Psoas muscle (tissue), 8 donors: ENCODE measurements at places on chromosomes 11 and 22.

- DNase-seq = no peak
Observed at GRCh38 chr11:26573896-26574295, 1.8 kb upstream of the MUC15 start.

- no peak for DNase-seq
Observed at GRCh38 chr11:63940786-63941185, 2.0 kb downstream of the NAA40 start.

DNA sequence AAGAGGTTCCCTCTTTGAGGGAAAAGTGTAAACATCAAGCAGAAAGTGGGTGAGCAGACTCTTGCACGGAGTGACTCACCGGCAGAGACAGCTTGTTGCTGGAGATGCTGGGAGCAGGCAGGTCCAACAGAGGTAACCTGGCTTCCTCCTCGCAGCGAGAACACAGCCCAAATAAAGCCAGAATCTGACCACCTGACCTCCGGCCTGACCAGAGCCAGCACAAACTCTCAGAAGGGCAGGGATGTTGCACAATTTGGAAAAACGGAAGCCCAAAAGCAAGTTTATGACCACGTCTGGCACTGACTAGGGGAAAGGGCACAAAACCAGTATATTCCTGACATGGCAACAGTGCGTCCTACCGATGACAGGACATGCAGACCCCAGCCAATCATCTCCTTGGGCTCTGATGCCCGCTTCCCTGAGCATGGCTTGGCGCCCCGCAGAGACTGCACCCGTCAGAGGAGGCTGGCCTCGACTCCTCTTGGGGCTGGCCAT is 5.4 kb downstream of the SMCO4 start:
- peak; percentile 40 for DNase-seq

- no peak for DNase-seq
Observed at GRCh38 chr11:985406-985805, 51.1 kb downstream of the MUC6 start.

DNA sequence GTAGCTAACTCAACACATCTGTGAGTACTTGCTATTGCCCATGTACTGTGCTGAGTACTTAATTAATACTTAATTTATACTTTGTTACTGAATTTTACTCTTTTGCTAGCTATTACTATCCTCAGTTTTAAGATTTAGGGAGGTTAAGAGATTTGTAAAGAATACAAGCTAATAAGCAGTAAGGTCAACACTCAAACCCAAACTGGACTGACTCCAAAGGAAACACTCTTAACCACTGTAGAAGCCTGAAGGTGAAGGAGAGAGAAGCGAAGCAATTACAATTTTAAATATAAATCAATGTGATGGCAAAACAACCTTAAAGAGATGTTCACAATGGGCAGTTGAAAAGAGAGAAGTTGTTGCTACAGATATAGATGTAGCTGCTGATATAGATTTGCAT is 204.5 kb downstream of the GUCY1A2 start:
- no peak for DNase-seq

DNA sequence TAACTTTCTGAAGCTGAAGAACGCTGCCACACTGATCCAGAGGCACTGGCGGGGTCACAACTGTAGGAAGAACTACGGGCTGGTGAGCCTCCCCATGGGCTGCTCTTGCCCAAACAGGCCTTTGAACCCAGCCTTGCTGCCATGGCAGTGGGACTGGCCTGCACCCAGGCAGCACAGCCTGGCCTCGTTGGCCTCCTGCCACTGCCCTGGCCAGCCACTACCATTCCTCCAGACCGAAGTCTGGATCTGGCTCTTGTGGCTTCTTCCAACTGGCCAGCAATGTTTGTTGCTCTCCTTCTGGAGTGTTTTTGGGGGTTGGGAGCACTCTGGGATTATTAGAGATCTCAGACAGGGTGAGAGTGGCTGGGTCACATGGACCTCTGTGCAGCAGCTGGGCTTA is 51.0 kb downstream of the MYO7A start:
- no peak for DNase-seq

- no peak for DNase-seq
Observed at GRCh38 chr22:40726514-40726913, 47.2 kb downstream of the MCHR1 start.

DNA sequence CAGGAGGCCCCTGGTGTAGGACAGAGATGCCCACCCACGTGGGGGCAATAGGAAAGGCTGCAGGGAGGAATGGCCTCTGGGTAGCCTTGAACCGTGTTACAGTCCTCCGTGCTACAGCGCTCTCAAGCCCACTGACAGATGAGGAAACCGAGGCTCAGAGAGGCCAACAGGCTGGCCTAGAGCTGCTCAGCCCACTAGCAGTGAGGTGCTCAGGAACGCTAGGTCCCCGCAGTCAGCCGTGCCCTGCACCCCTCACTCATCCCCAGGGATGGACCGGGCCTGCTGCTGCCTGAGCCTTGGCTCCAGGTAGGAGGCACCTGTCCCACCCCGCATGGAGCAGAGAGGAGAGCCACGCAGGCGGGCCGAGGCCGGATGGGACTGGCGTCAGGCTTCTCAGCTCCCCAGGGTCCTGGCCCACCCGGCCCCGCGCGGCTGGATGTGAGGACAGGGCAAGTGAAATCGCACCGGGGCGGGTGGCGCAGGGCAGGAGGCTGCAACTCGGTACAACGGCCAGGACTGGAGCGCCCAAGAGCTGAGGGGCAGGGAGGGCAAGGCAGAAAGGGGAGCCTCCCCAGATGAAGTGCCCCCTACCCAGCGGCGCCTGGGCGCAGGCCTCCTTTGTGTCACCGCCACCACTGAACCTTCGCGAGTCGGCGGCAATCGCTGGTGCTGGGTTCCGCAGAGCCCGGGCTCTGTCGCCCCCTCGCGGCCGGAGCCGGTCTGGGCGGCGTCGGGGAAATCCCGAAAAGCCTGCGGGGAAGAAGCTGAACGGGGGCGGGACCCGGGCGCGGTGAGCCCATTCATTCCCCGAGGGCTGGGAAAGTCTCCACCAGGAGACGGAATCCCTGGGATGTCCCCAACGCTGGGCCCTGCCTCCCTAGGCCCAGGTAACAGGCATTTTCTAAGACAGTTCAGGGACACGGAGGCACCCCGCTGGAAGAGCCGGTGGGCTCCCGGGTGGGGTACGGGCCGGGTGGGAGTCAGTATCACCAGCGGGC is 8.4 kb upstream of the SLC2A11 start:
- peak; percentile 87 for DNase-seq

DNA sequence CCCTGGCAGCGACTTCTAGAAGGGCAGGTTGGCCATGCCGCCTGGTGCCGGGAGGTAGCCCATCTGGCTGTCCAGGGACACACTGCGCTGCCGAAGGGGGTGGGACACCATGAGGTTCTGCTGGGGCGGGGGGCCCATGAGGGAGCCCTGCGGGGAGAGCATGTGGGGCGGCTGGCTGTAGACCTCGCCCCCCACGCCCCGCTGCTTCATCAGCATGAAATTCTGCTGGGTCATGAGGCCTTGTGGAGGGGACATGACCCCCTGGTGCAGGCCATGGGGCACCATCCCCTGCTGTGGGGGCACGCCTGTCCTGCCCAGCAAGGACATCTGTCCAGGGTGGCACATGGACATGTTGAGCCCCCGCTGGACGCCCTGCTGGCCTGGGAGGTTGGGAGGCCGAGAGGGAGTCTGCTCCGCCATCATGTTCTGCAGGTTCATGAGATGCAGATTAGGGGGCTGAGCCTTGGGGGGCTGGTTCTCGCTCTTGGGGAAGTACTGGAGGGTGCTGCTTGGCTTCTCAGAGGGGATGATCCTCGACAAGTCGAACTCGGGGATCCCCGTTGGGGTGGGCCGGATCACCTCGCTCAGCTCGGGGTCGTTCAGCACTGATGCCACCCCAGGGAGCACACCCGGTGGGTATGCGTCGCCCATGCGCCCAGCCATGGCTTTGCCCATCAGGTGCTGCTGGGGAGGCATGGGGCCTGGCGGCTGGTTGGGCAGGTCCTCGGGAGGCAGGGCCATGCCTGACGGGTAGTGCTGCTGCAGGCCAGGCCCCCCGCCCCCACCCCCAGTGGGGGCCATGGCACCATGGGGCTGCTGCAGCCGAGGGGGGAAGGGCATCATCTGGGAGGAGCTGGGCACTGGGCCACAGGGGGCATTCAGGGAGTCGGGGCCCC is 15.0 kb downstream of the CXCR5 start:
- no peak for DNase-seq

DNA sequence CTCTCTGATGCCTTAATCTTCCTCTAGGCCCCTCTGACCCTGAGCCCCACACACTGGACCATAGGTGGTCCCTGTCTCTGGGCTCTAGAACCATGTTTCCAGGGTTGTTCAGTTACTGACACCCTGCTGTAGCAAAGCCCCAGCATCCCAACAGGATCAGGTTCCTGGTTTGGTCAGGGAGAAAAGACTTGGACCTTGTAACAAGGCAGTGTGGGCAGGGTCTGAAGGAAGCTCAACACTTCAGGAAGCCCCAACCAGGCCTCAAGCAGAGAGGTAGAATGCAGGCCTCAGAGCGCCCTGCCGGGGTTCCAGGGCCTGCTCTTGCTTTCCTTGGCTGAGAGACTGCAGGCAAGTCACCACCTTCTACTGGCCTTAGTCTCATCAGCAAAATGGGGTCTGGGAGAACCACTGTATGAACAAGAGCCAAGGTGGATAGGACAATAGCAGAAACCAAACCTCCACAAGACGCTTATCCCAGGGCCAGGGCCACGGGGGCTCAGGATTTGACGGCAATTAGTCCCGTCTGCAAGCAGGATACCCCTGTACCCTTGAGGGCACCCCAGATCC is 4.8 kb downstream of the ARAP1 start:
- peak; percentile 30 for DNase-seq

- DNase-seq = no peak
Observed at GRCh38 chr11:113871336-113871735, 4.0 kb downstream of the USP28 start.

DNA sequence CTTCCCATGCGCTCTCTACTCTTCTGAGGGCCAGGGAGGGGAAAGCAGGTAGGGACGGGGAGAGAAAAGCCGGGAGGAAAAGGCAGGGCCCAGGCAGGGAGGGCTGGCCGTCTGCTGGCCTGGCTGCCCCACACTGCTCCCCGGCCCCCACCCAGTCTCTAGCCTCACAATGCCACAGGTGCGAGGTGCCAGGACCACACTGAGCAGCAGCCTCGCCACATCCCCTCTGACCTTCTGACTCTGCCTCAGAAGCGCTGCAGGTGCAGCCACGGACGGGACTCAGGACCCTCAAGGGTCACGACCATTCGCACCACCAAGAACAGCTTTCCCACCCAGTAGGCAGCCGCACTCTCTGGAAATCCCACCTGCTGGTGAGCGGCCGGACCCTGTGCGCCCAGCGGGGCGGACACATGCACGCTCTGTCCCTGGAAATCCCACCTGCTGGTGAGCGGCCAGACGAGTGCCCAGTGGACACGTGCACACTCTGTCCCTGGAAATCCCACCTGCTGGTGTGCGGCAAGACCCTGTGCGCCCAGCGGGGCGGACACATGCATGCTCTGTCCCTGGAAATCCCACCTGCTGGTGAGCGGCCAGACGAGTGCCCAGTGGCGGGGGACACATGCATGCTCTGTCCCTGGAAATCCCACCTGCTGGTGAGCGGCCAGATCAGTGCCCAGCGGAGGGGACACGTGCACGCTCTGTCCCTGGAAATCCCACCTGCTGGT is 20.1 kb downstream of the TOLLIP start:
- no peak for DNase-seq

- no peak for DNase-seq
Observed at GRCh38 chr11:42237701-42238235, 778.3 kb upstream of the LRRC4C start.

DNA sequence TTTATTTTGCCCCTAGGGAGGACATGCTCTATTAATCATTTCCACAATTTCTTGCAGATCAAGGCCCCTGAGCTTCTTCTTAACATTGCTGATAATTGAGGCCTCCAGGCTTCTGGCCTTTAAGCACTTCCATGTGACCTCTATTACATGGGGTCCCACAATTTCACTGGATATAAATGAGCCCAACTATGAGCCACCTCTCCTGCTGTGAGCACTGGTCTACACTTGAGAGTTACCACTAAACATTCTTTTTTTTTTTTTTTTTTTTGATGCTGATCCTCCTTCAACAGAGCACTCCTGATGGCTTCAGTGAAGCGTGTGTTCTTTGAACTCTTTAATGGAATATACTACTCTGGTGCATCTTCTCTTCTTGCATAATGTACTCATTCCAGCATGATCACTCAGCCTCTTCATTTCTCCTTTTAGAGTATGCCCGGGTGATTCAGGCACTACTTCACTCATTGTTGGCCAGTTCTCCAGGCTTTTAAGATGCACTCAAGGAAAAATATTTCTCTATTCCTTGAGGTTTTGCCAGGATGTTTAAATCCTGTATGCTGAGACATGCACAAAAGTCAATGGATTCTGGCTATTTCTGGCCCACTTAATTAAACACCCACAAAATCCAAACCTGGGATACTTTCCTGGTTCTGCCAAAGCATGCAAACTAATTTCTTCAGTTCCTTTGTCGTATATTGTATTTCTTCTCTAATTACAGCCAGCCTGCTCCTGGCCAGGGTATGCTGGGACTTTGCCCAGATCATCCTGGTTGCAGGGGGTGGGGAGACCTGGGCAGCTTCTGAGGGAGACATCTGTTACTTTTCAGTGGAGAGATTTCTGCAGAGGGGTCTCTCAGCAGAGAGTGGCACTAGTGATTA is 257.8 kb upstream of the LUZP2 start:
- DNase-seq = no peak

DNA sequence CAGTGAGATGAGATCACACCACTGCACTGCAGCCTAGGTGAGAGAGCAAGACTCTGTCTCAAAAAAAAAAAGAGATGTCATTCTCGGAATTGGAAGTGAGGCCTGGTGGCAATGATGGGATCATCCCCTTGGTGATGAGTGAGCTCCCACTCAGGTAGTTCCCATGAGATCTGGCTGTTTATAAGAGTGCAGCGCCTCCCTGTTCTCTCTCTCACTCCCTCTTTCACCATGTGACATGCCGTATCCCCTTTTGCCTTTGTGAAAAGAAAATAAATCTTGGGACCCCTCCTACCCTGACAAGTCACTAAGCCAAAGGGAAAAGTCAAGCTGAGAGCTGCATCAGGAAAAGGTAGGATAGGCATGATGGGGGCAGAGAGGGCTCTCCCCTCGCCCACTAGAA is 28.8 kb downstream of the ZNF70 start:
- DNase-seq = no peak

DNA sequence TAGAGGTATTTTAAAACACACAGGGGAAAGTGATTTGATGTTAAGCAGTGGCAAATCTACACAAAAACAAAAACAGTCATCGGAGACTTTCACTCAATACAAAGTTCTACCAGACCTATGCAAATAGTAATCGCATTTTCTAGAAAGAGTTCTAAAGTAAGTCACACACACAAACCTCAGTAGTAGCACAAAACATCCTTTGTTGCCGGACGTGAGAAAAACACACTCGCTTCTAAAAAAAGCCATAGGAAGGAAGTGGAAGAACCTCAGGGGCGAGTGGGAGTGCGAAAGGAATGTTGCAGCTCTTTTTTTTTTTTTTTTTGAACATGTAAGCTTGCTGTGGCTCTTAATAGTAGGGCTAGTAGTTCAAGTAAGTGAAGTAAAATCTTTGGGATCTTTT is 88.9 kb downstream of the MAML2 start:
- no peak for DNase-seq

- no peak for DNase-seq
Observed at GRCh38 chr22:32327066-32327465, 30.6 kb upstream of the RFPL3 start.

GRCh38 chr11:67572747-67573419 is 10.7 kb upstream of the GSTP1 start:
- DNase-seq = peak; percentile 73

- DNase-seq = no peak
Observed at GRCh38 chr22:17802822-17803221, 28.6 kb upstream of the BID start.
